CD8-positive, alpha-beta T cell (primary cell): ENCODE measurements at places on chromosomes 3 and 15.

- DNase-seq = no peak
Observed at GRCh38 chr15:63238171-63238570, 39.2 kb upstream of the APH1B start.

DNA sequence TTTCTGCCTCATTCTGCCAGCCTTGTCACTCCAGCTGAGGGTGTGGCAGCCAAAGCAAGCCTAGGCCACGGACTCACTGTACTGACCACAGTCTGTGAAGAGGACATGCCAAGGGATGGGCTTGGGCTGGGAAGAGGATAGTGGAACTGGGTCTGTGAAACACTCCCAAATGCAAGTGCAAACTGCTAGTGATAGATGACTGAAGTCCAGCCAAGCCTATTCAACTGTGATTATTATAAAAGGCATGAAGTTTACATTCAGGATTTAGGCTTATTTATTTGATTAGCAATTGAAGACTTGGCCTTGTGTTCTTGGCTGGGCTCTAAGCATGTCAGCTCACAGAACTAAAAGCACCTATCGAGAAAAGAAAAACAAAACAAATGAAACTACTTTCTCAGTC is 84.9 kb upstream of the UBE2E1 start:
- DNase-seq = no peak

GRCh38 chr3:171190668-171191067 is 164.1 kb upstream of the SLC2A2 start:
- DNase-seq = no peak

GRCh38 chr15:82648257-82649103 is 1.3 kb upstream of the CPEB1 start:
- no peak for DNase-seq

DNA sequence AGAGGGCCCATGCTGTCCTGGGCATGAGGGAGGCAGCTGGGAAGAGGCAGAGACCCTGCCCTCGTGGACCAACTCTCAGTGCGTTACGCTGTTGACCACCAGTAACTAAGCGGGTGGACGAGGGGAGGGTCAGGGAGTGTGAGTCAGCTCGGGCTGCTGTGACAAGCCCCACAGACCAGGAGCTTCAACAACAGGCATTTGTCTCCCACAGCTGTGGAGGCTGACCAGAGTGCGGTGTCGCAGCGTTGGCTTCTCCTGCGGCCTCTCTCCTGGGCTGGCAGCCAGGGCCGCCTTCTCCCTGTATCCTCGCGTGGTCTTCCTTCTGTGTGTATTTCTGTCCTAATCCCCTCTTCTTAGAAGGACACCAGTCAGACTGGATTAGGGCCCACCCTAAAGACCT is 13.0 kb downstream of the EFCC1 start:
- no peak for DNase-seq

- no peak for DNase-seq
Observed at GRCh38 chr15:55970286-55970685, 23.1 kb downstream of the NEDD4 start.

- no peak for DNase-seq
Observed at GRCh38 chr3:176293276-176293675, 904.0 kb downstream of the TBL1XR1 start.

GRCh38 chr3:8555113-8555661 is 53.6 kb downstream of the LMCD1 start:
- DNase-seq = no peak

- DNase-seq = no peak
Observed at GRCh38 chr3:13078163-13078905, 5.1 kb upstream of the IQSEC1 start.

DNA sequence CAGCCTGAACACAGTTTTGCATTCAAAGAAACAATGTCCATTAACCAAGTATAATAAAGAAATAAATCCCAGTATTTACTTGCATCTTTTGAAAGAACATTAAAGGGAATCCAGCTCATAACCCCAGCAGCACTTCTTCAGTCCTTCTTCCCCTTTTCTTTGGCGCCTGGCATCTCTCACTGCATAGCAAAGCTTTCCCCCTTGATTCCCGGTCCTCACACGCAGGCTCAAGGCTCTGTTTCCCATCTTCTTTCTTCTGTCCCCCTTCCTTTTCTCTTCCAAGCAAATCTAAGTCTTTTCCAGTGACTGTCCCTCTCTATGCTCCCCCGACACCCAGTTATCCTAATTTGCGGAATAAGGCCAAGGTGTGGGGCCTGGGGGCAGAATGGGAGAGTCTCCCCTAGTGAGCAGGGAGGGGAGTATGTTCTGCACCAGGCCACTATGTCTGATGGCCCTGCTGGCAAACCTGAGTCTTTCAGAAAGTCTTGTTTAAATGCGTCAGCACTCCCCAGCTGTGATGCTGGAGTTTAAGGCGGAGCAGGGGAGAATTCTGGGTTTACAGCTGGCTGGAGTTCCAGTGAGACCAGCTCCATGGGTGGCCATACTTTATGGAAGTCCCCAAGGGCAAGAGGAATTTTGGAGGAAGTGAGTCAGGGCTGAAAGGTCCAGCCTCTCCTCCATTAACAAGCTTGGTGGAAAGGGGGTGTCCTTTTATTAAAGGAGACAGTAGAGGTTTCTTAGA is 42.1 kb downstream of the GOLGA6A start:
- DNase-seq = no peak

DNA sequence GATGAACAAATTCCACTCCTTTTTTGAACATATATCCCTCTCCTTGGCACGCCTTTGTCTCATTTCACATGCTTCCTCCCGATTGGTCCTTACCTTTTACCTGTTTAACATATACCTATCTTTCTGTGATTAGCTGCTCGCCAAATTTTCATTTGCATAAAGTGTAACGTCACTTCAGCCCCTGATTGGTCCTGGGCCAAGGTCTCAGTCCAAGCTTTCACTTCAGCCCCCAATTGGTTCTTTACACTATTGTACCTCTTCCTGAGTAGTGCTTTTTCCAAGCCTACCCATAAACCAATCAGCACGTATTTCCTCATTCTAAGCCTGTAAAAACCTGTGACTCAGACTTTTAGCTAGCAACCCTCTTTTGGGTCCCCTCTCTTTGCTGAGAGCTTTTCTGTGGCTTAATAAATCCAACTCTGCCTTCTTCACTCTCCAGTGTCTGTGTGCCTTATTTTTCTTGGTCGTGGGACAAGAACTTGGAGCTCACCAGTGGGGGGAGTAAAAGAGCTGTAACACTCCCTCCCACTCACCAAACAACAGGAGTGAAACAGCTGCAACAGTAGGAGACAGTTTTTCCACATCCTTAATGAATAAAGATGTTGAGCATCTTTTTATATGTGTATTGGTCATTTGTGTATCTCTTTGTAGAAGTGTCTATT is 584 bp upstream of the XCR1 start:
- no peak for DNase-seq

DNA sequence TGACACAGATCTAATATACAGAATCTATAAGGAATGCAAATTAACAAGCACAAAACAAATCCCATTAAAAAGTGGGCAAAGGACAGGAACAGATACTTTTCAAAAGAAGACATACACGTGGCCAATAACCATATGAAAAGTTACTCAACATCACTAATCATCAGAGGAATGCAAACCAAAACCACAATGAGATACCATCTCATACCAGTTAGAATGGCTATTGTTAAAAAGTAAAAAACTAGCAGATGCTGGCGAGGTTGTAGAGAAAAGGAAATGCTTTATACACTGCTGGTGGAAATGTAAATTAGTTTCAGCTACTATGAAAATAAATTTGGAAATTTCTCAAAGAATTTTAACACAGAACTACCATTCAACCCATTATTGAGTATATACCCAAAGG is 50.7 kb downstream of the ADAMTS17 start:
- no peak for DNase-seq

- no peak for DNase-seq
Observed at GRCh38 chr3:64488939-64489338, 198.9 kb downstream of the ADAMTS9 start.

GRCh38 chr3:170480111-170480510 is 61.4 kb downstream of the CLDN11 start:
- DNase-seq = no peak

DNA sequence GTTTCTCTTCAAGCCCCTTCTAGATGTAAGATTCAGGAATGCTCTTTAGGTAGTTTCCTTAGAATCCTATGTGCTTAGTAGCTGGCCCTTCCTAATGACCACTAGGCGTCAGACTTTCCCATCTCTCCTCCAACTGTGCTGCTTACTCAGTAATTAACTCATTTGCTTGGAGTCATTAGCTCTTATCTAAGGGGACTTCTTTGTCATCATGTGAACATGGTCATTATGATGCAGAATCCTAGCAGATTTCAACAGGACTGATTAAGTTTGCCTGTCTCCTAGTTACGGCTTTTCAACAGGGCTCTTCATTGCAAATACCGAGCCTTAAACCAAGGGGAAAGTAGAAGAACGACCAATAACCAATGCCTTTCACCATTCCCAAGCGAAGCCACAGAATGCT is 46.4 kb downstream of the GJD2 start:
- no peak for DNase-seq

GRCh38 chr15:43255376-43255775 is 11.4 kb downstream of the TGM5 start:
- no peak for DNase-seq

DNA sequence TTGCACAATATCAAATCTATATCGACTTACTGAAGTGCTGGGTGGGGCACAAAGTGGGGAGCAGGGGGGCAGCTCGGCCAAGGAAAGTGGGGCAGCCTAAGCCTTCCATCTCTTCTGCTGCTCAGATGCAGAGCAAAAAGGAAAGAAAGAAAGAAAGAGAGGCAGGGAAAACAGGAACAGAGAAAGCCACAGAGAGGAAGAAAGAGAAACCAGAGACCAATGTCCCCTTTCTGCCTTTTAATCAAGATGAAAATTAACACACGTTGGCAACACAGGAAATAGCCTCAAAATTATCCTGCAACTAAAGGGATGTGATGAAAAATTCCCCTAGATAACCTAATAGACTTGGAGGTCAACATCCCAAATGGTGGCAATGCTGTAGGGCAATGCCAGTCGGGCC is 72.2 kb upstream of the RAD18 start:
- no peak for DNase-seq

DNA sequence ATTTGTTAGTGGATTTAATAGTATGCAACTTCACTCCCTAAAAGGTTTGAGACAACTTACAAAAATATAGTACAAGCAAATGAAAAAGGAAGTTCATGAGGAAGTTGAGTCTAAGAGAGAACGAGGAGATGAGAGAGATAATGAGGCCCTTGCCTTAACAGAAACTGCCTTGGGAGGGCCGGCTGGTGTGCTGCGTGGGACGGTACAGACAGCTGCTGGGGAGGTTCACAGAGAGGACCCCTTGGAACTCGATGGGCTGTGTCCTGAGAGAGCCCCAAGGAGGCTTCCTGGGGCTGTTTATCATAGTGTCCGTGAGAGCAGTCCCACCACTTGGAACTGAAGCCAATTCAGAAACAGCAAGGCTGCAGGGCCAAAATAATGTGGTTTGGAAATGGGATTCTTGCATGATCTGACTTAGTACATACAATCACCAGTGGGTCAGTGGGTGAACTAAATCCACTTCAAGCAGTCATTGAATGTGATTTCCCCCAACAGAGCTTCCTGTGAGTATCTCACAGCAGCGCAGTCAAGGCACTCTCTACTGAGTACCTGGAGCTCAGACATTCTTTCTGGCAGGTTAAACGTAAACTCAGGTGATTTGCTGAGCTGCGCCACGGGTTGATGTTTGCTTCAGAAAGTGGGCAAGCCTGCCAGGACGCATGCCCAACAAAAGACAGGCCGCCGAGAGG is 90.8 kb downstream of the CRTC3 start:
- DNase-seq = no peak

GRCh38 chr3:11544412-11545181 is 99.1 kb downstream of the VGLL4 start:
- no peak for DNase-seq

DNA sequence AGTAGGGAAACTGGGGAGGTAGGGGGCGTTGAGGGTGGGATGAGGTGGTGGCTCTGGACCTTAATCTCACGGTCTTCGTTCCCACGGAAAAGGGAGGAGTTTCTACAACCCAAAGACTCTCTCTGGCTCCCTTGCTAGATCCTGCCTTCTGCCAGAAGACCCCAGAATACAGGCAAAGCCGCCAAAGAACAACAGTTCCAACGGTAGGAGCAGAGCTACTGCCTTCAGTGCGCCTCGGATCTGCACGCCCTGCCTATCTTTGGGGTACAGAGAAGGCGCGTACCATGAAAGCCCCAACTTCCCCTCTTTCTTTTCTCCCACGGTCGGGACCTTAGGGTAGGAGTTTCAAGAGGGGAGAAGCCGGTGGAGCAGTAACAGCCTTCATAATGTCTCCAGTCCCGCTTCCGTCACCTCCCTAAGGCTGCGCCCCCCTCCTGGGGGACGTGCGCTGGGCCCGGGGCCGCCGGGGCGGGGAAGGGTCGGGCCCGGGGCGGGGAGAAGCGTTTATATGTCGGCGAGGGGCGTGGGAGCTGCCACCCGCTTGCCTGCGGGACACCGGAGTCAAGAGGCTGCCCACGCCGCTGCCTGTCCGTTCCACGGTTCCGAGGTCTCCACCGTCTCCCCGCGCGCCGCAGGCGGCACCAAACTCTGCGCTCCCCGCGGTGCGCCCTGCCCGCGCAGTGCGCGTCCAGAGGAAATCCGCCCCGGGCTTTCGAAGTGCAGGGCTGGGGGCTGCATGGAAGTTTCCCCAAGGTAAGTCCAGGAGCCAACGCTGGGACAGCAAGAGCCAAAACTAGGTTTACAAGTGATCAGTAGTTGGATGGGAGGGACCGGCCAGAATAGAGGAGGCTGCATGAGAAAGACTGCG is at the start of gene COL6A6:
TSS of gene COL6A6 (plus strand) at position 533 of the 868 bp plus-strand sequence. CDS start 43,188 bp downstream, outside the sequence.
- DNase-seq = no peak

DNA sequence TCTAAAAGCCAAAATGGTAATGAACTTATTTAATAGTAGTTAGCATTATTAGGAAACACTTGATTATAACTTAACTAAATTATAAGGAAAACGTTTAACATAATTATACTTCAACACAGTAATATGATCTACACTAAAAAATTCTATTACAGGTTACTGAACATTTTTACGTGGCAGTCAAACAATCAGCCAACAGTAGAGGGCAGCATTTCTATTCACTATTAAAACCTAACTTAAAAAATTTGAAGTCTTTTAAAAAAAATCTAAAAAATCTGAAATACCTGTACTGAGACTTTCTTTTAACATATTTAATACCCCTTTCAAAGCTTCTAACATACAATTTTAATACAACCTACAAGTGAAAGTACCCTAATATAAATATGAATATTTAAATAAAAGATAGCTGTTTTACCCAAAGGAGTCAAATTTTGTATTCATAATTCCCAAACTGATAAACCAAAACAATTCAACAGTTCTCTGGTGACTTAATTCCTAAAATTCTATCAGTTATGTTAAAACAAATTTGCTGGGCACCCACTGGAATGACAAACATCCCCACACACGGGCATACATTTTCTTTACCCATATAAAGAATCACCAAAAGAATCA is 41.5 kb downstream of the DLG1 start:
- DNase-seq = no peak

GRCh38 chr3:16807391-16807790 is 77.4 kb upstream of the PLCL2 start:
- DNase-seq = no peak

DNA sequence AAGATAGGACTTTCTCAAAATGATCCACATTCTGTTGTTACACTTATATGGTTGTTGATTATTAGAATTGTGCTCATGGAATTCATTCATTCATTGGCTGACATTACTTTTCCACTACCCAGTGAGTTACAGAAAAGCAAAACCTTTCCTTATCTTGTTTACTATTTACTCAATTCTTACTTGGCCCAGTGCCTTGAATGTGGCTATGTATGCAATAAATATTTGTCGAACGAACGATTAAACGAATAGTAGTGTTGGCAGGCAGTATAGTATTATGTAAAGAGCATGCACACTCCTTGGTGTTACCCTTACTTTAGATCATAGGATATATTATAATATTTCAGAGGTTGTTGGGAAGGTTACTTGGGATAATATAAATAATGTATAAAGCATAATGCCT is 31.0 kb downstream of the CTDSPL2 start:
- DNase-seq = no peak
